ENCODE measurements at places on chromosomes 6 and 20.

- no peak for DNase-seq
Measured at GRCh38 chr20:18477821-18478220, 10.6 kb downstream of the POLR3F start.

DNA sequence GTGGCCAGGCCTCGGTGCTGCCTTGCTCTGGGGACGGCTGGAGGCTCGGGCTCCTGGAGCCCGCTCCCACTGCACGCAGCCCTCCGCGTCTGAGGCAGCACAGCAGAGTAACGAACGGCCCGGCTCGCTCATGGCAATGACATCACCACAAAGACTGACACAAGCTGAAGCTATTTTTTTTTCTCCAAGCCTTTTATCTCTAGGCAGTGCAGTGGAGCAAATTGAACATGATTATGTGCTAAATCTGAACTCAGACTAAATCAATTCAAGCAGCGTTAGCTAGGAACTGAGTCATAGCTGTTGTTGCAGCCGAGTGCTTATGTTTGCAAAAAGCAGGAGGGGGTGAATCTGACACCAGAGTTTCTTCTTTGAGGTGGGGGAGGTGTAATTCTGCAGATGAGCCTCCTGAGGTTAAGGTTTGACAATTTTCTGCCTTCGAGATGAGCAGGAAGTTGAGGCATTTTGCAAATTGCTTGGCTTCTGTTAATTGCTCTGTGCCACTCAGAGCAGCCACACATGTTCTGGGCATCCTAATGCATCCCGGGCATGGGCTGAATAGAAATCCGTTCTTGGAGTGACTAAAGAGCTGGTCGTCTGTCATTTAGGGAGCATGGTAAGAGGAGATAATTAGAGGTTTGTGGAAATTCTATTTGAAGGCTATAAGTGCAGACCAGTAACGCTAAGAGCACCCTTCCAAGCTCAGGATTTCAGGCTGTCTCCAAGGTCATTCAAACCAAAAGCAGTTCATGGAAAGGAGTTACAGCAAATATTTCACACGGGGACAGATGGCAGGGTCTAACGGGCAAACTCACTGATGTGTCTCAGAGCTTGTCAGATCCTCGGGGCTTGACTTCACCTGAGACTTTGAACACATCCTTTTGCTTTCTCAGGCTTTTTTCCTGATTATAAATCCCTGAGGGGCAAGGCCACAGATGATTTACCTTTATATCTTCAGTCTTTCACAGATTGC lies 155.1 kb upstream of the ENPP5 start:
- no peak for DNase-seq

DNA sequence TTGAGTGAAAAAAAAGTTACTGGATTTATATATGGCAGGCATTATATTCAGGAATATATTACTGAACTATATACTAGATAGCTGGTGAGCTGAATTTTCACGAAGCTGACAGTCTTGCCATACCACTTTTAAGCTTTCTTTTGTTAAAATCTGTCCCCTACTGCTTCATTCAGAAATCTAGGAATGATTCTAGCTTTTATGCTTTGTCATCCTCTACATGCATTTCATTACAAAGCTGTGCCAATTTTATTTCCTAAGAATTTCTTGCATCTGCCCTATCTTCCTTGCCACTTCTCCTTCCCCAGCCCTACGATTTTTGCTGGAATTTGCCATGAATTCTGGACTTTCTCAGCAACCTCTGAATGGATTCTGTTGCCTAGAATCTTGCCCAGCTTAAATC lies 158.5 kb upstream of the ADGRB3 start:
- DNase-seq, result no peak

- DNase-seq, result no peak
Measured at GRCh38 chr6:45608252-45608913, 230.6 kb upstream of the SUPT3H start.

DNA sequence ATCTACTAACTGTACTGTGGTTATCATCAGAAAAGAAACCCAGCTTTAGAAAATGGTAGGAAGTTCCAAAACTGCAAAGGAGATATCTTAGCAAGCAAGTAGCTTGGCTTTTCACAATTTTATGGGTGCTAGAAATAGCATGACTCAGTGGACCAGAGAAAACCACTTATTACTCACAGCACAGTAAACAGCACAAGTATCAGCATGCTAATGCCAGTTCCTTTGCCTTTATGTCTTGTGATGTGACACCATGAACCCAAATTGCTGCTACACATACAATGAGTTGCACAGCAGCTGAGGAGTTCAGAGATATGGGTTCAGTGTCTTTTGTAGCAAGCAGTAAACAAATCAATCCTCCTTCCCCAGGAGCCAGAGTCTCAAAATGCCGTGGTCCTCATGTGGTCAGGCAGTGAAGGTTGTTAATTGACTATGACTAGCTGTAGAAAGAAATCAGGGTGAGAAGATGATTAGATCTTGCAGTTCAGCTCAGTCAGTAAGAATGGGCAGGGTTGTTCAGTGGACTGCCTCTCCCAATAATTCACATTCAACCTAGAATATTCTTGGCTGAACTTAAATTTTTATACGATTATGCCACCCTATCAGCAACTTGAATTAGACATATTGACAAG lies 73.3 kb downstream of the OPRM1 start:
- DNase-seq, result no peak
